ENCODE measurements at places on chromosomes 2 and 18.
A peak's percentile ranks its signal among the peaks of the same experiment; 100 is the strongest.

GRCh38 chr18:63311118-63312018 is 8.2 kb downstream of the BCL2 start:
- no peak for DNase-seq

DNA sequence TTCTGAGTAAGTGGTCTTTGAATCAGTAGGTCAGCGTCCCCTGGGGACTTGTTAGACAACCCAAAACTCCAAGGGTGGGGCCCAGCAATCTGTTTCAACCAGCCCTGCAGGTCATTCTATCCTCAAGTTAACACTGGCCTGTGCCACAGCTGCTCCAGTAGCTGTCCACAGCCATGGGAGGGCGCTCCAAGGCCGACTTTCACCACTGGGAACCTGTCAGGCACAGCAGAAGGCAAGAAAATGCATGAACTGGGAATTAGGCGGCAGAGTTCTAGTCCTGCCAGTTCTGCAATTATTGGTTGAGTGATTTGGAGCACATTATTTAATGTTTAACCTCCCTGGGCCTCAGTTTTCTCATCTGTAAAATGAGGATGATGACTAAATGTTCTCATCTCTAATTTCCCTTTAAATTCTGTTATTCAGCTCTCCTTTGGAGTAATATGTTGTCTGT is 17.4 kb upstream of the MRPL33 start:
- DNase-seq, result peak; percentile 64

DNA sequence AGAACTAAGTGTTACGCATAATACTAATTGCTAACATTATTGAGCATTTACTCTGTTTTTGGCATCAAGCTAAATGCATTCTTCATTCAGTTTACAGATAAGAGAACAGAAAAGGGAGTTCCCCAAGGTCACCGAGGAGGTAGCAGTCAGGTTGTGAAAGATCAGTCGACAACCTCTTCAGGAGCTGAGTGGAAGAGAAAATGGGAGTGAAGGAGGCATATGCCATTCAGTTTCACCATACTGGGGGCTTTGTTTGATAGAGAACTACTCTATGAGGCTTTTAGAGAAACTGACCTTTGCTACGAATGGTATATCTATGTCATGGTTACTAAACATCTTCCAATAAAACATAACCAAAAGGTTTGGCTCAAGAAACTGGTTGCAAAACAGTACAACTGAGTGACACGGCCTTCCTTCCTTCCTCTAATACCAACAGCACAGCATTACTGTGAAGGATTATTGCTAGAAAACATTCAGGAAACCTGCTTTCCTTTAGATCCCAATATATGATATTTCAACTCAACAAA is 112.1 kb downstream of the RBMS1 start:
- DNase-seq, result no peak

DNA sequence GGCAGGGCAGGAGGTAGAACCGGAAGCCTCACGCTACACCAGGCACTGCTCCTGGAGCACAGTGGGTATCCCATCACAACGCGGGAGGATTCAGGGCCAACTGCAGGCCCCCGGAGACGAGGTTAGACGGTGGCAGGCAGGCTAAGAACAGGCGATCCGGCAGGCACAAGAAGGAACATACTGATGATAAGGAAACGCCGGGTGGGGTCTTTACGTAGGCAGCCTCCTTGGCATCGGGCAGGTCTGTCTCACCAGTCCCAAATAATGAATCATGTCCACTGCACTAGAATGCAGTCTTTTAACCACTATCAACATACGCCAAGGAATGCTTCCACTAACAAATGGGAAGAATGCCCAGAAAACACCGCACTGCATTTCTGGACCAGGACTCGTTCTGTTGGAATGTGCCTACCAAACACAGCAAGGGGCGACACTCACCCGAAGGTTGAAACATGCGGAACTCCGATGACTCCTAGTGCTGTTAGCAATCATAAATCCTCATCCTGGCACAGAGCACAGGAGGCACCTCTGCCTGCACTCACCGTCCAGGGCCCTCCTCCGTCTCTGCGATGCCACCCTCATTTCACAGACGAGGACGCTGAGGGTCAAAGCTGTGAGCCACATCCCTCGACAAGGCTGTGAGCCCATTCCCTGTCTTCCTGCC is 35.2 kb downstream of the ZNF516 start:
- no peak for DNase-seq

DNA sequence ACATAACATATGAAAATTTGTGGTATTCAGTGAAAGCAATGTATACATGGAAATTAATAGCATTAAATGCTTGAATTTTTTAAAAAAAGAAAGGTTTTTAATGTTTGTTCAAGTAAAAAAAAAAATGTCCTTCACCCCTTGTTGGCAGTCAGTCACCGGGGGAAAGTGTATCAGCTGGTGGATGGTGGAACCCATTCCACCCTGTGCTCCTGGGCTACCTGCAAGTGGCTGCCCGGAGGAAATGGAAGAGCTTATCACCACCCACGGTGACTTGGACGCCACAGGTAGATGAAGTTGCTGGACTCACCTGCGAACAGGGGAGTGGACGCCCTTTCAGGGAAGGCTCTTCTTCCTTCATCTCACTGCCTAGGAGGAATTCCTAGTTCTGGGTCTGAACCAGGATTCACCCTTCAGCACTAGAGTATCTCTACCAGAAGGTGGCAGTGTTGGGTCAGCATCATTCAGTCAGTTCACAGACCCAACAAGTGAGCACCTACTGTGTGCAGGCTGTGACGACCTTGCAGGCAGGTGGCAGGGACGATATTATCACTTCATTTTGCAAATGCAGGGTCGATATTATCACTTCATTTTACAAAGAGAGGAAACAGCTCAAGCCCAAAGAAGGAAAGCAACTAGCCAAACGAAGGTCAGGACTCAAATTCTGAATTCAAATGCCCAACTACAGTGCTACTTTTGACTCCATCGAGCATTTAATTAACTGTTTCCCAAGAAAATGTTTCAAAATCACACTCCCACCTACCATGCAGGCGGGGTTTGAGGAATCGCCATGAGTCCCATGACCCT is 35.8 kb downstream of the CIB4 start:
- DNase-seq, result peak; percentile 48

- DNase-seq, result no peak
Observed at GRCh38 chr2:129277585-129277981, 701.9 kb upstream of the RAB6C start.

All from HuH-7 (cell line).